H1 (cell line): ENCODE measurements at places on chromosomes 3 and 15. TPM values are rescaled to one million over a fixed set of nuclear protein-coding genes. Genes with fewer than 3 reads are reported as not detected.

DNA sequence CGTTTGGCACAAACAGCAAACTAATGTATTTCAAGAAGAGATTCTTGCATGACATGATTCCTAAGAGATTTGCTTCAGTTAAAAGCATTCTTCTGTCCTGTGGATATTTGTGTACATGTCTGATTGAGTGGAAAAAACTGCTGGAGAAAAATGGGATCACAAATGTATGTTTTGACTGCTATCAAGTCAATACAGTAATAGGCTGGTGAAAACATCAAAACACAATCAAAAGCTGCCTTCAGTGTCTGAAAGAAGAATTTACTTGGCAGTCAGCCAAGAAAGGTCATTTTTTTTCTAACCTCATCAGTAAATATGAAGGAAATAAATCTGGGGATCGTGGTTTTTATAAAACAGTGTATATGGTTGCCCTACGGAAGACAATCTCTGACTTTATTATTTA lies 1214.8 kb downstream of the NSUN3 start:
- DNase-seq, result no peak

Gene C3orf20
- not detected in 2 replicates for total RNA-seq

GRCh38 chr3:184039414-184039813 lies 7.9 kb downstream of the HTR3D start:
- DNase-seq, result no peak

Gene KY
- not detected in 2 replicates for total RNA-seq

DNA sequence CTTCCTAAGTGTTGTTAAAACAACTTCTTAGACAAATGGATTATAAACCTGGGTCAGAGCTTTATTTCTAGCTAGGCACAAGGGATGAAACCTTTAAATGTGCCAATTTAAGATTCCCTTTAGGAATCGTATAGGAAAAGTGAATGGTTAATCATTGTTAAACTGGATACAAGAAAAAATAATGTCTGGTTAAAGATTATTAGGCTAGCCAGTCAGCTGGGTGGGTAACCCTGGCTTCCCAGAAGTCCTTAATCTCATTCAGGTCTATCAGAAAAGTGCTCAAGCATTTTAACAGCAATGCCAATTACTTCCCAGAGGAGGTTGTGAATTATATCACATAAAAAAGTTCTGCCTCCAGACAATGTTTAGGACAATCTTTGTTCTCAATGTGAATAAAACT lies 37.6 kb downstream of the NANOGP8 start:
- DNase-seq, result no peak

Gene LINGO1
- total RNA-seq, result 56.4 and 57.1 TPM in 2 replicates

Gene AHSG
- total RNA-seq, result 0.78 and 1.1 TPM in 2 replicates

Gene CFAP100
- not detected in 2 replicates for total RNA-seq

GRCh38 chr3:77800893-77801292 lies 761.0 kb downstream of the ROBO2 start:
- no peak for DNase-seq

GRCh38 chr15:66588537-66588936 lies 22.7 kb upstream of the LCTL start:
- no peak for DNase-seq

GRCh38 chr3:58214484-58215316 lies 3.9 kb upstream of the DNASE1L3 start:
- no peak for DNase-seq

GRCh38 chr3:126128504-126129397 lies 44.8 kb upstream of the SLC41A3 start:
- peak; percentile 31 for DNase-seq
